ENCODE measurements at places on chromosomes 12 and 14.

GRCh38 chr12:69459477-69459876, 10.7 kb upstream of the FRS2 start:
- no peak for DNase-seq

- DNase-seq: no peak
Observed at GRCh38 chr14:56590535-56590960, 10.9 kb downstream of the TMEM260 start.

DNA sequence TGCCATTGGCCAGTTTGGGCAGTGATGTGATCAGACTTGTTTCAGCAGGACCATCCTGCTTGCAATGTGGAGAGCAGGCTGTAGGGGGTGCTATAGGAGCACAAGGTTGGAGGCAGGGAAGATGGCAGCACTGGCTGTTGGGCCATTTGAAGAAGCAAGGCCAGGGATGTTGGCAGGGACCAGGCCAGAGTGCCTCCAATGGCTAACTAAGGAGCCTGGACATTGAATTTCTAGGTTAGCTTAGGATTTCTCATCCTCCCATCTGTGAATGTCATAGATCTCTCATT, 23.5 kb downstream of the FGF23 start:
- no peak for DNase-seq

- DNase-seq: no peak
Observed at GRCh38 chr14:89810101-89810500, 144.4 kb downstream of the EFCAB11 start.

DNA sequence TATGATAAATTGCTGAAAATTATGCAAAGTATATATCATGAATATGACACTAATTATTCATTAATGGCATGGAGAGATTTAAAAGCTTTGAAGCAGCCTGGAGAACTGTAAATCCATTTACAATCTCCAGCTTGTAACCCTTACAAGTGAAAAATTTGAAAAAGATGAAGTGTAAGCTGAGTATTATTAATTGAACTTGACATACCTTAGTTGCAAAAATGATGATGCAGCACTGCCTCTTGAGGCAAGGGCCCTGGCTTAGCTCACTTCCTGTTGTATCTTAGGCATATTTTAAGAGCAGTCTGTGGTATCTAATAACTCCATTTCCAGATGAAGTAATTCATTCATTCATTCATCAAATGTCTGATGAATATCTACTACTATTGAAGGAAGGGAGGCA, 158.6 kb downstream of the ANO4 start:
- no peak for DNase-seq

- no peak for DNase-seq
Observed at GRCh38 chr12:81798294-81798693, 39.1 kb upstream of the PPFIA2 start.

DNA sequence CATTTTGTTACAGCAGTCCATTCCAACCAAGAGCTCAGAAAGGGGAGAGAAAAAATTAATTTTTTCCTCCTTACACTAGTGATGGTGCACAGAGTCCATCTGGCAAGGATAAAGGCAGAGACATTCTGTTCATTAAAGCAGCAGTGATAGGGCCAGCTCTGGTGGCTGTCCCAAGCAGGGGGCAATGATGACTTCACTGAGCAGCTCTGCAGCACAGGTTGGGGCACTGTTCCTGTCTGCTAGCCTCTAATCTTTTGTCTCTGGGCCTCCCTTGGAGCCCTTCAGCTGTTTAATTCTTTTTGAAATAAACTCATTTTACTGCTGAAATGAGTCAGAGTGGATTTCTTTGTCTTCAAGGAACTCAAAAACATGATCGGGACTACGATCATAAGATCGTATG, 200.9 kb upstream of the PLXNC1 start:
- no peak for DNase-seq

- no peak for DNase-seq
Observed at GRCh38 chr12:116916714-116917114, 6.0 kb downstream of the FBXW8 start.

GRCh38 chr12:112004041-112004440, 8.9 kb downstream of the TMEM116 start:
- DNase-seq: no peak

- no peak for DNase-seq
Observed at GRCh38 chr12:68089101-68089500, 70.4 kb downstream of the IFNG start.

GRCh38 chr14:86787717-86788116, 1205.3 kb downstream of the GALC start:
- DNase-seq: no peak

DNA sequence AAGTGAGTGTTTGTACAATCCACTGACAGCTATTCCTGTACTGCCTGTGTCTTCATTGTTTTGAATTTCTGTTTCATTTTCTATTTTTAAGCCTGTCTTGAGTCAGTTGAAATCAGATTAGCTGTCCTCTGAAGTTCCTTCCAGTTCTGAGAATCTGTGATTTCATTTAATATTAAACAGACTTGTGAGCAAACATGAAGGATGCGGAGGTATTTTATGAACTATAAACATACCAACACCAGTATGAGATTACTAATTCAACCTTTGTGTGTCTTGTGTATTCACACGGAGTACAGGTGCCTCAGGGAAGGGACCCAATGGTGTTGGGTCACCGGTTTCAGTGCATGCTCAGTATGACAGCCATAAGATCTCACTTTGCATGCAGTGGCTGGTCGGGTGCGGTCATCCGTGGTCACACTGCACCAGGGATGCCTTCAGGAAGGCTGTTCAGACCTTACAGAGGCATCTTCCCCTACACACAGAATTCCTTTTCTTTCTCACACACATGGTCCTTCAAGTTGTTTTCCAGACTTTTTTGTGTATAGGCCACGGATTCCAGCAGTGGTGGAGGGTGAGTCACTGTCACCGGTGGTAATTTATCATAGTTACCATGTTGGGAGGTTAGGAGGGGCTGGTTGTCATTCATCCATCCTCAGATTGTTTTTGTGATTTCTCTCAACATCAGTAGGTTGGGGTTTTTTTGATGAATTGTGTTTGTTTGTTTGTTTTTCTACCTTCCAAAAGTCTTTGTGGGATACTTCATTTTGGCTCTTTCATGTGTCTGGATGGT, 103.0 kb upstream of the SFSWAP start:
- DNase-seq: no peak
